Umbilical cord (tissue), 2 donors: ENCODE measurements at places on chromosomes 7 and 10. TPM values are rescaled to one million over a fixed set of nuclear protein-coding genes. Genes with fewer than 3 reads are reported as not detected.

Gene MOGAT3
- total RNA-seq: 3.9 TPM

Gene HPSE2
- 18.8 TPM for total RNA-seq

Gene CCZ1B
- 75.4 TPM for total RNA-seq

Gene AHR
- 136 TPM for total RNA-seq

Gene GPRIN2
- 9.6 TPM for total RNA-seq

Gene RAMP3
- 3.1 TPM for total RNA-seq

DNA sequence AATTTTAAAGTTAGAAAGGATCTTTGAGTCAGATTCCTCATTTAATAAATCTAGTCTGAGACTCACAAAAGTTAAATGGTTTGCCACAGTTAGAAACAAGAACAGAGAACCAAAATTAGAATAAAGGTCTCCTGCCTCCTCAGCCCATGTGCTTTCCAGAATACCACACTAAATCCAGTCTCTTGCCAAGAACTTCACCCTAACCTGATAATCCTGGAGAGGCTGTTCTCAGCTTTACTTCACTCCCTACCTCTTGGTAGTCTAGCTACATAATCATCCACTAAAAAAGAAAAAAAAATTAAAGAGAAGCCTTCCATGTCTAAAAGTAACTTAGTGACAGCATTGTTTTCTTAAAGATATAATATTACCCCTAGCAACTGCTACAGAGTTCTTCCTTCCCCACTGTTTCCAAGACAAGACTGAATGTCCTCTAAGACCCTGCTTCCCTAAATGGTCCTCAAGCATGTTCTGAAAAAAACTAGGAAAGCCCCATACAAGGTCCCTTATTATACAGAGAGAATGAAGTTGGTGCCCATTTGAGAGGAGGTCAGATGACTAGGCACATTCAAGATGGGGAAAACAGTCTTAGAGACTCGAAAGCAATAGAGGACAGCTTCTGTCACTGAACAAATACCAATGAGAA, 56.8 kb downstream of the ZNF438 start:
- DNase-seq: no peak

- DNase-seq: peak; percentile 93
These were observed 12.6 kb upstream of the NPFFR1 start for GRCh38 chr10:70296406-70296899.

- no peak for DNase-seq
These were observed 167.3 kb downstream of the CALCR start for GRCh38 chr7:93407239-93407638.

DNA sequence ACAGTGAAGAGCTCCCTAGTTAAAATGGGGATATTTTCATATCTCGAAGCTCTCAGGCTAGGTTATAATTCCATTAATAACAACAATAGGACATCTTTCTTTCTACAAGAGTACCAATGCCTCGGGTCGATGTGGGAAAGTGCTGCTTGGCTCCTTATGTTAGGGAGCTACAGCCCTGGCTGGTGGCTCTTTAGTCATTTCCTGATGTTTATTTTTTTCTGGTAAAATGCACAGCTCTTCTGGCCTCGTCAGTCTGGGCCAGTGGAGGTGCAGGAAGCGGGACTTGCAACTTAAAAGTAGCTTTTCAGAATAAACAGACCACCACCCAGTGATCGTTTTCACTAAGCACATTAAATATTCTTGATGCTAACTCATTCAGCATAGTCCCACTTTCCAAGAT, 58.3 kb downstream of the MKX start:
- DNase-seq: no peak

DNA sequence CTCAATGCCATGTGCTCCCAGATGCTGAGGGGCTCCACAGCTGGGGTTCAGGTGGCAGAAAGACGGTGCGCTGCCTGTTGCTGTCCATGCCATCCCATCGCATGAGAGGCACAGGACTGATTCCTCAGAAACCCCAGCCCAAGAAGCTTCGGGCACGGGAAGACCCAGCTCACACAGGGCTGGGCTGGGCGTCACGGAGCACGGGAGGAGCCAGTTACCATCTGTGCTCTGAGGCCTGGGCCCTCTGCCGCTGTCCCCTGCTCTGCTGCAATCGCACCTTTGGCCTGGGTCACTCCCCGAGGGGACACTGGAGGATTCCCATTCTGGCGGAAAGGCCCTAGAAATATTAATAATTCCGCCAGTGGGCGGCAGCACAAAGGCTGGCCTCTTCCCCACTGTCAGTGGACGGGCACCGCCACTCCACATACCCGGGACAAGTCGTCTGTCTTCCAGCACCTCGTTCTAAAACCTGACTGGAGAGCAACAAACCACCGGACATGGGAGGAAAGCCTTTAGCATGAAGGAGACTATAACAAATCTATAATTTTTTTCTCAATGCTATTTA, 92.1 kb downstream of the PIP4K2A start:
- no peak for DNase-seq

- no peak for DNase-seq
These were observed 35.8 kb downstream of the DDIT4 start for GRCh38 chr10:72309290-72310240.

- peak; percentile 25 for DNase-seq
These were observed 91.7 kb upstream of the PITRM1 start for GRCh38 chr10:3264161-3264761.

GRCh38 chr10:130382031-130382430, 245.8 kb downstream of the GLRX3 start:
- no peak for DNase-seq

DNA sequence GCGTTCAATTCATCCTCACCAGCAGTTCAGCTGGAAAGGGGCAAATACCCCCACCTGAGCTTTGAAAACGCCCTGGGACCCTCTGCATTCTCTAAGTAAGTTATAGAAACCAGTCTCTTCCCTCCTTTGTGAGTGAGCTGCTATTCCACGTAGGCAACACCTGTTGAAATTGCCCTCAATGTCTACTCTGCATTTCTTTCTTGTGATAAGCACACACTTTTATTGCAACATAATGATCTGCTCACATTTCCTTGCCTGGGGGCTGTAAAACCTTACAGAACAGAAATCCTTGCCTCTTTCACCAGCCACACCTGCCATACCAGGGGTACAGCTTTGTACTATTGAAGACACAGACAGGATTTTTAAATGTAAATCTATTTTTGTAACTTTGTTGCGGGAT, 155.8 kb upstream of the LANCL2 start:
- DNase-seq: no peak

DNA sequence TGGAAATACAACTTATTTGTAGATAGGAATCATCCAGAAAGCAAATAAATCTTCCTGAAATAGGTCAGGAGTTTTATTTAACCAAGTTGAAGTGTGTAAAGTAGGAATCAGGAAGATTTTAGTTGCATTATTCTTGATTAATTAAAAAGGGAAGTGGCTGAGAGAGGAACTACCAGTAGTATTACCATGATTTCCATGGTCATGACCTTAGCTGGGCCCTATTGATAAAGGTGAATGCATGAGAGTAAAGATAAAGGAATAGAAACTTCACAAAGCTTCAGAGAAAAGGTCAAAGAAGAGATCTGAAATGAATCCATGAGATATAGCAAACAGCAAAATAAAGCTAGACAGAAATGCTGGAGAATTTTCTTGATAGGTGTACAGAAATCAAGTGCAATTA, 46.2 kb upstream of the DLX6 start:
- DNase-seq: no peak

GRCh38 chr10:58531084-58531695, 18.5 kb downstream of the BICC1 start:
- DNase-seq: peak; percentile 17

GRCh38 chr7:84941936-84942335, 244.9 kb downstream of the SEMA3D start:
- no peak for DNase-seq
